Activated CD4-positive, CD25-positive, alpha-beta regulatory T cell (primary cell): ENCODE measurements at places on chromosomes 5 and 9.

- no peak for DNase-seq
These were observed 79.1 kb upstream of the RARS1 start for GRCh38 chr5:168407211-168407610.

DNA sequence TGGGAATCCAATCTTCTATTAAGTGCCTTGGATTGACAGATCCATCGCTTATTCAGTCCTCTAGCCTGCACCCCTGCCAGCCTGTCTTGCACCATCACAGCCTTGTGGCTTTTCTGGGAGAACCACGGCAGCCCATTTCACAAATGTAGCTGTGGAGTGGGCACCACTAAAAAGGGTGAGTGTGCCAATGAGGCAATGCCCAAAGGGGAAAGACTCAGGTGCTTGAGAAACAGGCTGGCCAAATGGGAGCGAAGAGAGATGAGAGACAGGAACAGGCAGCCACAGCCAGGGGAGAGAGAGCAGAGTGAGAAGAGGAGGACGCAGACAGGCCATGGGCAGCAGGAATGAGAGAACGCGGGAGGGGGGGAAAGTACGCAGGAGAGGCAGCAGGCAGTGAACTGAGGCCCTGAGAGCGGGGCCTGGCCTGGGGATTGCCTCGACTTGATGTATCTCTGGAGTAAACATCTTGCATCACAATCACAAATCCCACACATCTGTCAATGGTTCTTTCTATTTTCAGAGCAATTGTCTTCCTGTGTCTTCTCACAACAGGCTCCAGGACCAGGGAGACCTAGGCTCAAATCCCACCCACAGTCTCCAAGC is 173.1 kb downstream of the SYK start:
- DNase-seq = no peak

DNA sequence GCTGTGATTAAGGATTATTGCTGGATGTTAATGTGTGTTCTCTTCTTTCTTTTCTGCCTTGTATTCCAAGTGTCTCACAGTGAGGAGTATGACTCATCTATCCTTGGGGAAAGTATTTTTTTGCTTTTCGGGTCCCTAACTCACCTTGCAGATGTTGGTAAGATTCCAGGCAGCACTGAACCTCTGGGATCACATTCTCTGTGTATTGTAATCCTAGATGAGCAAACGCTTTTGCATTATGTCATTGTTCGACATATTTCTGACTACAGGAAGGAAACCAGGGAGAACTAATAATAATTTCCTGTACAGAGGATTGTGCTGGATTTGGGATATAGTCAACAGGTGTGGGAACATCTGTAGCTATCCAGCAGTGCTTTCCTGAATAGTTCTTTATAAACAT is 246.1 kb upstream of the TUT7 start:
- no peak for DNase-seq

- DNase-seq = no peak
These were observed 146.6 kb downstream of the SEC61B start for GRCh38 chr9:99368341-99369326.

DNA sequence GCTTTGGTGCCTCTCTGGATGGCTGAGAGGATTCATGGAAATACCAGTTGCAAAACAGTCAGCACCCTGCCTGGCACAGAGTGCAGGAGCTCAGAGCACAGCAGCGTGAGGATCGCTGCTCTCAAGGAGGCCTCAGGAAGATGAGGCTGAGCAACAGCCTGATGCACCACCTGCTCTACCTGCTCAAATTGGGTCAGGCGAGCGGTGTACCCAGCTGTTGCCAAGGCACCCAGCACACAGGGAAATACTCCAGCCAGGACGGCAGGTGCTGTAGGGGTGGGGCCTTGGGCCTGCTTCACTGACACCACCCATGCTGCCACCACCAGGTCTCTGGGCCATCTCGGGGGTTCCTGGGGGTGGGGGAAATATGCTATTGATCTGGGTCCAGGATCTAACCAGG is 4.3 kb downstream of the EEIG1 start:
- no peak for DNase-seq

DNA sequence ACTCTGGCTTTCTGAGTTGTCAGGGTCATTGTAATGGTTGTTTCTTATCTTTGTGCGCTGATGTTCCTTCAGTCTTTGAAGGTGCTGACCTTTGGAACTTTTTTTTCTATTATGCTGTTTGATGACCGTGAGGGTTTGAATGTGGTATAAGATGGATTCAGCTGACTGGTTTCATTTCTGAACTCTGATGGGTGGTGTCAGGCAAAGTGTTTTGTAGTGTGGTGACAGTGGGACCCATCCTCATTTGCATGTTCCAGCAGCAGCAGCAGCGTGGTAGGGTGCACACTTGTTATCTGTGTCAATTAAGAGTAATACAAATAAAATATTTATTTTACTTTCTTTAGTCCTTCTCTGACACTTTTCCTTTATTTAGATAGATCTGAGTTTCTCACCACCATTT is 227.7 kb upstream of the PRR16 start:
- DNase-seq = no peak

DNA sequence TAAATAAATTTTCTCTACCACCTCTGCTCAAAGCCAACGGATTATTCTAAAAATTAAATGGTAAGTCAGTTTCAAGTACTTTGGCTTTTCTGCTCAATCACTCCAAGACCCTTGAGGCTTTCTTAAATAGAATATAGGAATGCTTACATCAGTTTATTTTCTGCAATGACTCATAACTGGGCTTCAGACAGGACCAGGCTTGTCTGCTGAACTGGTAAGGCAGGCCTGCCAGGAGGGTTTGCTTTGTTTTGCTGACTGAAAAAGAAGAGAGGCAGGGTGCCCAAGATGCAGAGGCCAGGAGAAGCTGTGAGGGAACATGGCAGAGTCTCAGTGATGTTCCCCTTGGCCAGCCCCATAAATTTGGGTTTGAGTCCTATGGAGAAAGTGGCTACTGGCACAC is 60.3 kb upstream of the EPB41L4A start:
- DNase-seq = no peak

- DNase-seq = no peak
These were observed 1392.3 kb upstream of the CDH9 start for GRCh38 chr5:28430565-28431178.

- DNase-seq = no peak
These were observed 45.7 kb downstream of the MUSK start for GRCh38 chr9:110714314-110714713.

GRCh38 chr5:91101600-91102379 is 281.3 kb downstream of the ARRDC3 start:
- no peak for DNase-seq

DNA sequence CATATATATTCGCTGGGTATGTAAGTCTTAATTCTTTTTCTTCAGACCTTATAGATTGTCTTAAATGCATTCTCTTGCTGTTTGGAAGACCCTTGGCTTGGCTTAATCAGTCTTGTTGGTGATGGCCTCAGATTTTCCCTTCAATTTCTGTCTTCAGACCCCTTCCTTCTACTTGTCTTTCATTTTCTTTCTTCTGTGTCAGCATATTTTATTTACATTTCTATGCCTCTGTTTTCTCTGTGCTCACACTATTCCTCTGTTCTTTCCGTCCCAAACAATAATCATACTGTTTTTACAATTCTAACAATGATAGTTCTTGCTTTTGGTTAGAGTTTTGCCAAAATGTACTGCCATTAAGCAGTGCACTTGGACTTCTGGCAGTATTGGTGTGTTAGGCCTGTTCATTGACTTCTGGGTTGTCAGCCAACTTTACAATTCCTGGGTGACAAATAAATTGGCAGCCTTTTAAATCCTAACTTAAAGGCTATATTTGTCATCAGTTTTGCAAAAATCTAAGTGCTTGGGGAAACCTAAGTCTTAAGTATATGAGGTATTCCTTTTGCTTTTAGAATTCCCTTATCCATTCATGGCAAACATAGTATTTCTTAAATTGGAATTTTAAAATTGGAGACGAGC is 8.0 kb downstream of the SRFBP1 start:
- no peak for DNase-seq

DNA sequence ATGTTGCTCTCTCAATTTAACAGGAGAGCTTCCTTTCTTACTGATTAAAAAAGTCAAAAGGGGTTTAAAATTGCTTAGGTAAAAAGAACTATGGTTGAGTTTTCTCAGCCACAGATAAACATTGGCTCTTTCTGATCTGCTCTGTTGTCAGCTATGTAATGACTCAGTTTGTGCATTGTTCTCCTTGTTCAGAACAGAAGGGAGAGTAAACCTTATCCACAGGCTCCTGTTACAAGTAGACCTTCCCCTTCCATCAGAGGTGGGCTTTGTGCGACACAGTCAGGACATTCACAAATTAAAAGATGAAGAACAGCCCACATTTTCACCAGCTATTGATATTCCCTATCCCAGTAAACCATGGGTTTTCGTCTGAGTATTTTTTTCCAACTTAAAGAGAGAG is 236.3 kb upstream of the SEMA6A start:
- DNase-seq = no peak

- no peak for DNase-seq
These were observed 277.0 kb downstream of the SMARCA2 start for GRCh38 chr9:2291980-2292704.

DNA sequence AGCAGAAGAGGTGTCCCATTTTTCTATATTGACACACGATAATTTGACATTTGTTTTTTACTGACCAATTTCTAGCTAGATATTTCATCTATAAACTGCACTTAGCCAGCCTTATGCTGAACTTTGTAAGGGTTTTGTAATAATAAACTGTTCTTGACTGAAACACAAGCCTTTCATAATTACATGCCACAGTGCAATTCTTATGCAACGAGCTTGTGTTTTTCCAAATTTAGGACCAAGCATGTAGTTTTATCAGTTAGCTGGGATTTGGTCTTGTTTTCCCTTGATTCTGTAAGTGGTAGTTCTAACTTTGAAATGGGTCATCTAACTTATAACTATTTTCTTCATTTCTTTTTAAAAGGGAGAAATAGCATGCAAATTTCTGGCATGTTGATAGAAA is 1.3 kb upstream of the LURAP1L start:
- DNase-seq = no peak

DNA sequence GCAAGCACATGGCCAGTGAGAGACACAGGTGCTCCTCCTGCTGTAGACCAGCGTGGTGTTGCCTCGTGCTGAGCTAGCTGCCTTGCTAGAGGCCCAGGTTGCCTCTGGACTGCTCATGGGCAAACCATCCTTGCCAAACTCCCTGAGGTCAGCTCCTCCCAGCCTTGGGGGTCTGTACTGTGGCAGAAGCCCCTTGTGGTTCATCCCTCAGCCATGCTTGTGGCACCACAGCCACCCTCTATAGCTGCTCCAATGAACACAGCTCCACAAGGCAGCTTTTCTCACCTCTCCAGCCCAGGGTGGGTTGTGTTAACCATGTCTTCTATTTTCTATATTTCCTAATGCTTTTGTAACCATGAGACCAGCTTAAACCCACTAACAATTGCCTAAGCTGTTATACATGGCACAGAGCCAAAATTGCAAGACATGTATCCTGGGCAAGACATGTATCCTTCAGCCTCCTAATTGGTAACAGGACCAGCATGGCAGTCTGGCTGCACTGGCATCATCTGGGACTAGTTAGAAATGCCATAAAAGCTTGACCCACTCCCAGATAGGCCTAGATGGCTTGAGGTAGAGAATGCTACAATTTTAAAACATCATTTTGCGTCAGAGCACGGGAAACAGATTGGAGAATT is 183.1 kb upstream of the S1PR3 start:
- DNase-seq = no peak

DNA sequence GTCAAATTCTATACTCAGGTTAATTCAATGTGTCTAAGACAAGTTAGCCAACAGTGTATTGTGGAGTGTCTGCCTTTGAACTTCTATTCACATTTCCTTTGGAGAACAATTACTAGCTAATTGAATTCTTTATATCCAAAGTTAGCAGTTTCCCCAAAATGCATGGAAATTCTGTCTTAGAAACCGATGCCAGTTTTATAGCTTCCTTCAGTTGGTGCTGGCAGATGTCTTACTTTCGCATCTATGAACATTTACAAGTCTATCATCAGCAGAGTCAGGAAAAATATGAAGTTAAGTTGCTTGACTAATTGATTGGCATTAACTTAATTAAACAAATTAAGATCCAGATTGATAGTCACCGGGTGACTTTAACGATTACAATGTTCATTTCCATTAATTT is 527.6 kb upstream of the CDH18 start:
- DNase-seq = no peak

- no peak for DNase-seq
These were observed 198.6 kb upstream of the CDH6 start for GRCh38 chr5:30994902-30995301.

DNA sequence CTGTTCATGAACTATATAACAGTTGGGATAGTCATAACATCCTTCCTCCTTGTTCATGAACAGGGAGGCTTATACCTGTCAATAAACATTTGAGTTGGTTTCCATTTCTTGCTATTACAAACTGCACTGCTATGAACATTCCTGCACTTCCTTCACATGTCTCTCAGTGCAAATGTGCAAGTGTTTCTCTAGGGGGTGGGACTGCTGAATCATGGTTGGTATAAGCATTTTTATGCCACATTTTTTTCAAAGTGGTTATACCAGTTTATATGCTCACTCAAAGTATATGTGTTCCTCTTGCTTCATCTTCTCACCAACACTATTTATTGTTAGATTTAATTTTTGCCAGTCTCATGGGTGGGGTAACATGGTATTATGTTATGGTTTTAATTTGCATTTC is 25.8 kb upstream of the TPD52L3 start:
- DNase-seq = no peak

GRCh38 chr5:176371621-176372539 is 6.6 kb downstream of the ARL10 start:
- no peak for DNase-seq

DNA sequence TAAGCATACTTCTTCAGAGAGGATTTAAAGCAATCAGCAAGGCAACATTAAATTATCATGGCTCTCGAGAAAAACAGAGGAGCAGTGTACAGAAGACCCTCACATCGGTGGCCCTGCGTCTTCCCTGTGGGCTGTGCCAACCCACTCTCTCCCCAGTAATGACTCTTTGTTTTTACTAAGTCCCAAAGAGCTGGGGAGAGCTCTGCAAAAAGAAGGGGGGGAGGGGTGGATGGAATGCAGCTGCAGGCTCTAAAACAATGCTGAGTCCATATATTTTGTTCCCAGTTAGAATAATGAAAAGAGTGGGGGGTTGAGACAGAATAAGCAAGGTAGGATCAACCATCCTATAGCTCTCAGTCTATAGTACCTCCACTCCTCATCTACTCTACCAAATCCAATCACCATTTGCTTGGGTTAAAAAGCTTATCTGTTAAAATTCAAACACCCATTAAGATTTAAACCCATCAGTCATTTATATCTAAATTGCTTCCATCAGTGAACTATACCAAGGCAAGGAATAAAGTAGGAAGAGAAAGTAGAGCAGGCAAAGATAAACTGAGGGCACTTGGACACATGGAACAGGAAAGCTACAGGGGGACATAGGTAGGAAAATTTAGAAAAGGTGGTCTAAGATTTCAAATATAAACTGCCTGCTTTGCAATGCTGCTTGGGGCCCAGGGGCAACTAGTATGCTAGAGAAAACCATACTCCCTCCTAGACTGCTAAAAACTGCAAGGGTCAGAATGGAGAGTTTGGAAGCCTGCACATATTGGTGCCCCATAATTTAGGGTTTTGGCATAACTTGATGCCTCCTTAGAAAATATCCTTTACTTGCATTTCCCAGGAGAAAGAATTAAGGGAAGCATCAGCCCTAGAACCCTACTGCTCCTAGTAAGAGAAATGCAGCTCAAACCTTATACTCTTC is 20.6 kb downstream of the ELL2 start:
- DNase-seq = no peak
